ENCODE measurements at places on chromosomes 2 and 18.

DNA sequence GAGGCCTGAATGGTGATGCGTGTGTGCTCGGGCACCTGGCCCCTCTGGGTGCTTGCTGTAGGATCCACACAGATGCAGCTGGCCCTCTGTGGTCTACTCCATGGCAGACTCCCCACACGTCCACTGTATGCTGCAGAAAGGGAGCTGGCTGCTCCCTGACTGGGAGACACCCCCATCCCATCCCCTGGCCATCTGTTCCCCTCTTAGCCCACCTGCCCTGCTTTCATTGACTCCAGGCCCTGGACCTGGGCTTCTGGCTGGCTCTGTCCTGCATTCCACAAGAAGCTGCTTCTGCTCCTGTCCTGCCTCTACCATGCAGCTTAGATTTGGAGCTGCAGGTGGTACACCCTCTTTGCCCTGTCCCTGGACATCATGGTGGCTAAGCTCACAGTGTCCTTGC is 80.1 kb downstream of the FHOD3 start:
- DNase-seq = no peak

DNA sequence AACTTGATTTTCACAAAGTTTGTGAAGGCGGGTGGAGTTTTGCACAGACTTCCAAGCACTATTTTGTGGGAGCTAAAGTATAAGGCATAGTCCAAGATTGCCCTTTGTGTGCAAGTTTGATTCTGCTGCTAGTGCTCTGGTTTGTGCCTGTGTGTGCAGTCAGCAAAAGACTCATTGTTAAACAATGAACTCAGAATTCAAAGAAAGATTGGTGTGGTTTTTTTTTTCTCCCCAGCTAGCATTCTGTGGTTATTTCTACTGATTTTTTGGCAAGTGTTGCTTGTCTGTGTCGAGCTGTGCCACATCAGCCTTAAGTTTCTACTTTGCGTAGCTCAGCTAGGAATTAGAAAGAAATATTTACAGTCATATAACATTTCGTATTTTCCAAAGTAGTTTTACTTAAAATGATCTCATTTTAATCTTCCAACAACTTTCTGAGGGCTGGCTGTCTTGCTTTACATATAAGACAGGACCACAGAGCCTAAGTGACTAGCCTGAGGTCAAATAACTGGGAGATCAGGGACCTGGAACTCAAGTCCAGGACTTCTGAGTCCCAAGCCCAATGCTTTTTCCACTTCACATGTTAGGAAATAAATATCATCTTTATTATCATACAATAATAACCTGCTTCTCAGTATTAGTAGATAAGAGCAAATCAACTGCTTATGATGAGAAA is 69.8 kb downstream of the BABAM2 start:
- no peak for DNase-seq

- no peak for DNase-seq
These were observed 37.4 kb upstream of the FAP start for GRCh38 chr2:162280654-162281053.

DNA sequence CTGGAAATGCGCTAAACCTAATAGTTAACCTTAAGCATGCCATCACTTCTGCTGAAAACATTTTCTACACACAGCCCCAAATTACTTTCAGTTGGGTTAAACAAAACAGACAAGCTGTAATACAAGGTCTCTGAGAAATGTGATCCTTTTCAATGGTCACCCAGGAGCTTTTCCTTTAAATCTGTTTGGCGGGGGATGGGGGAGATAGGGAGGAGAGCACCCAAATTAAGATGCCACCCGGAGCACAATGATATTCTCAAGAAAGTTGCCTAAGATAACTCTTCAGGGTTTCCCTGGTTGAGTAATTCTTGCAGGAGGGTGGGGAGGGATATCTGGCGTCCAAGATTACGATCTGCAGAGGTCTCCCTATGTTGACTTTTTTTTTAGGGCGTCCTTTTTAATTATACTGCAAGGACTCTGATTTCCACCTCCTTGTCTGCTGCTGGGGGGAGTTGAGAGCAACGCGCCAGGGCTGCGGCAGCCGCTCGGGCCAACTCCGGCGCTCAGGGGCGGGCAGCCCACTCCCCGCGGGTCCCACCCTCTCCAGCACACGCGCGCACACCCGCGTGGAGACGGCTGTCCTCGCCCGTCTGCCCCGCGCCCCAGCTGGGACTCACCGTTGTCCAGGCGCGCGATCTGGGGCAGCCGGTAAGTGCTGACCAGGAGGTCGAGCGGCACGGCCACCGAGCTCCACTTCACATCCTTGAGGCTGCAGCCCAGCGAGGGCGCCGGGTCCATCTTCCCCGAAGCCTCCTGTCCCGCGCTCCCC is 807 bp downstream of the GAREM1 start:
- no peak for DNase-seq

- no peak for DNase-seq
These were observed 22.8 kb downstream of the ASB18 start for GRCh38 chr2:236241181-236242056.
